ENCODE measurements at places on chromosomes 2 and 18. TPM values are rescaled to one million over a fixed set of nuclear protein-coding genes. Genes with fewer than 3 reads are reported as not detected.

DNAJC5G gene
- total RNA-seq = not detected

CTIF gene
- total RNA-seq = 137 TPM

GKN2 gene
- total RNA-seq = not detected

TRIM43 gene
- total RNA-seq = 2.3 TPM

NT5DC4 gene
- not detected for total RNA-seq

DNA sequence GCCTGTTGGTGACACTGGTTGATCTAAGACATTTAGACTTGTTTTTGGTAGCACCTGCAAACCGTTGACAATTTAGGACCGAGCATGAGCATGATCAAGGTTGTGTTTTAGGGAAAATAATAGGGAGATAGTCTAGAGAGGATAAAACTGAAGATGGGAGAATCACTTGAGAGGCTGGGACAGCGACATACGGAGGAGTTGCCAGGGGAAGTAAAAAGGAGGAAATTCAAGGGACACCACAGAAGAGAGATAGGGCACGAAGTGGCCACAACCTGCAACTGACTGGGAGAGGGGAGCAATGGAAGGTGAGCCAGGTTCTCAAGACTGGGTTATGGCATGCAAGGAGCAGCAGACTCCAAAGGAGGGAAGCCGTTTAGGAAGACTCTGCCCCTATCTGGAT is 1.4 kb upstream of the ATP8B1 start:
- DNase-seq = no peak

DNA sequence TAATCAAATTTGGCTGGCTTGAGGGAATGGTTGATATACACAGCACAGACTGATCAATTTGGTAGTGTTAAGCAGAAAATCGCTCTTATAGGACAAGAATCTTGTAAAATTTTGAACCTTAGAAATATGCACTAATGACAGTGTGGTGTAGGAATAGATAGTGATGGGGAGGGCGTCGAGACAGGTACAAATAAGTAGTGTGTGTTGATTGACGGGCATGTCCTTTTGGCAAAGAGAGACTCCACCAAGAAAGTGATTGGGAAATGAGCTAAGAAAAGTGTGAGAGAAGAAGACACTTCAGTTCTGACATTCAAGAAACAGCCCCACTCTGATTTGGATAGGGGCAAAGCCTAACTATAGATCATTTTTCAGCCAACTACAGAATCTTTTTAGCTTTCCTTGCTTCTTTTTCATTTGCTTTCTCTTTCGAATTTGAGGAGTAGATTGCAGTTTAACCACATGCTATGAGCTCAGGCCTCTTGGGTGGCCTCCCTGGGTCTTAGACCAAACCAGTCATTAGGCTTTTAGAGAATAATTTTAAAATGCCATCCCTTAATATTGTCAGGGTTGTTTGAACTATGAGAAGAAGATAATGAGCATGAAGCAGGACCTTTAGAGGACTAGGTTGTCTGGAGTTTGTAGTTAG is 127.1 kb downstream of the CERS6 start:
- no peak for DNase-seq

DNA sequence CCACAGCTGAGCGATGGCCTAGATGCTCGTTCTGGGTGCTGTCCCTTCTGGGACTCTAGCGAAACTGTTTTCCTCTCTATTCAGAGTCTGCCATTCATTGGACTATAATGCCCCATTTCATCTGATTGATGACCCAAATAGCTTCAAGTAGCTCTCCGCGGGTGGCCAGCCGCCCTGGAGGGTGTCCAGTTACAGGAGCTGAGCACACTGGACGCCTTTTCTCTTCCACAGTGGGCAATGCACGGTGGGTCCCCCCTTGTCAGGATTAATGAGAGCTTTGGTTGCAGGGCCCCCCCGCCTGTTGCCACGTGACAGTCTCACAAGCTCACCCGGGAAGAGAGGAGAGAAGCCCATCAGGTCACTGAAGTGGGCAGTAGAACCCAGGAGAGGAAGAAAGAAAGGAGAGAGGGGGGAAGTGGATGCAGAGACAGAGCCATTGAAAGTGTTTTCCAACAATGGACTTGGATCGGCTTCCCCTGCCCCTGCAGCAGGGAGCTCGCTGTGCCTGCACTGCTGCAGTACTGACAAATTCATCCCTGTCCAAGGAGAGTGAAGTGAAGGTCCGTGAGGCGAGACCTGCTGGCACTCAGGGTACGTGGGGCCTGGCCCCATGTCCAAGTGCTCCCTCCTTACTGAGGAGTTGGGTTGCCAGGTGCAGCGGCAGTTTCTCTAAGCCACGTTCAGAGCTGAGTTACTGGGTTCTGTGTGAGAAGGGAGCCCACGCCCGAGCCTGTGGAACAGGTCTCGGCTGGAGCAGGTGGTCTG is 44.8 kb downstream of the DIPK1C start:
- DNase-seq = no peak
